Foreskin melanocyte (primary cell): ENCODE measurements at places on chromosomes 2 and 18.

- no peak for DNase-seq
These were observed 903.8 kb downstream of the SLC4A3 start for GRCh38 chr2:220531216-220531615.

GRCh38 chr2:1809726-1810125 is 65.4 kb upstream of the PXDN start:
- no peak for DNase-seq

GRCh38 chr18:62182220-62182619 is 4.6 kb downstream of the PIGN start:
- no peak for DNase-seq

DNA sequence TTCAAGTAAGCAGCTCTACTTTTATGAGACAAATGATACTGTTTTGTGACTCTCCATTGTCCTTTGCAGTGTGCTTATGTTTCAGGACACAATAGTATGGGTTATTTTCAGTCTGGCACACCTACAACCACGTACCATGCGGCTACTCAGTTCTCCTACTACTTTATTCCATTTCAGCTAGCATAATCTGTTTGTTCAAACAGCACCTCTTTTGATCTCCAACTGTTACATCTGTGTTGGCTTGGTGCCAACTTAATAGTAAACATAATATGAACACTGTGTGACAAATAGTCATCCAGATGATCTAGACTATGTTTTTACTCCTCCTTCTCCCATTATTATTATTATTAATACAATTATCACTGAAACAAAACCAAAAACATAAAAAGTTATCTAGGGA is 40.5 kb downstream of the MYO3B start:
- DNase-seq, result no peak

DNA sequence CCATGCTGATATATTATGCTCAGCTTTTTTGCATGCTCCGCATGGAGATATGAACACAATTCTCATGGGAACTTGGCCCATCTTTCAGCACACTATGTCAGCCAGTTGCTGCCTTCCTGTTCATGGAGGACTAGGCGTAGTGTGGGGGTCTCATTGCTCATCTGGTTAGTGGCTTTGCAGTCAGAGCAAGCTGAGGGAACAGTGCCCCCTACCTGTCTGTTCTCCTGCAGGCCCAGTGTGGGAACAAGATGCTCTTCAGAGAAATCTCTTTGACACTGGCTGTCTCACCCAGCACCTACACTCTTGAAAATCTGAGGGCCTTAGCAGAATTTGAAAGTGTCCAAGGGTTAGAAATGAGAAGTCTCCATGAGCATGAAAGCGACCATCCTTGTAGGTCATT is 47.1 kb downstream of the SPTBN1 start:
- no peak for DNase-seq

DNA sequence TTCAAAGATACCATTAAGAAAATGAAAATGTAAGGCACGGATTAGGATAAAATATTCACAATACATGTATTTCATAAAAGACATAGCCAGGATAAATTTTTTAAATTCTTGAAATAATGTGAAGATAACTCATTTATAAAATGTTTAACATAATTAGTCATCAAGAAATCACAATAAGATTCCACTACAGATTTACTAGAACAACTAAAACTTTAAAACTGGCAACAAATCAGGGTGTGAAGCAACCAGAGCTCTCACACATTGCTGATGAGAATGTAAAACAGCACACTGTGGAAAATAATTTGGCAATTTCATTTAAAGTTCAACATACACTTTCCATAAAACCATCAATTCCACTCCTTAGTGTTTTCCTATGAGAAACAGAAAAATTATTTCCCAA is 89.6 kb upstream of the UBE2E3 start:
- DNase-seq, result no peak

- DNase-seq, result no peak
These were observed 264.2 kb downstream of the RPRM start for GRCh38 chr2:153214337-153214736.

DNA sequence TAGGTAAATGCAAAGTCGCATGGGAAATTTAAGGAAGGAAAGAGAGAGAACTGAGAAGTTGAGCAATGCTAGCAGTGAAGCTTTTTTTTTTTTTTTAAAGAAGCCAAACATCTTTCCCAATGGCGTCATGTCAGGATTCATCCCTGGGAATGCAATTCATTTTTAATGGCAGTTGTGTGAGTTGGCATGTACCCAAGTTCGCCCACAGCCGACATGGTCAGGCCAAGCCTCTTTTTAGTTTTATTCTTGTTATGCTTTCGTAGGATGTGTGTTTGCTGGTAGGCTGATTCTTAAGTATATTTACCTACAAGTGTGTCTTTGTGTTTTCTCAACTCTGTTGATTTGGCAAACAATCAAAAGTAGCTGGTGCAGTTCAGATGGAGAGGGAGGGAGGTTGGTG is 127.6 kb upstream of the ITGA6 start:
- DNase-seq, result no peak

DNA sequence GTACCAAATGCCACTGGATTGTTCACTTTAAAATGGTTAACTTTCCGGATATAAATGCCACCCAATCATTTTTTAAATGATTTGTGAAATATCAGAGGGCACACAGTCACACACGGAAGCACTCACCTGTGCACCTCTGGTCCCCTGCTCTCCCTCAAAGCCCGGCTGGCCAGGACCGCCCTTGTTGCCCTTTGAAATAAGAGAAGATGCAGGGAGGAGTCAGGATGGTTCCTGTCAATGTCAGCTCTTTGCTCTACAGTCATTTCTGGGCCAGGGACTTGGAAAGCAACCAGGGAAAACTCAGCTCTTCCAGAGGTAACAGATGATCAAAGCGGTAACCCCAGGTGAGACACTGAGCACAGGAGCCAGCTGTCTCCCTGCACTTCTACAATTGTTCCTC is 60.7 kb downstream of the COL6A3 start:
- no peak for DNase-seq

DNA sequence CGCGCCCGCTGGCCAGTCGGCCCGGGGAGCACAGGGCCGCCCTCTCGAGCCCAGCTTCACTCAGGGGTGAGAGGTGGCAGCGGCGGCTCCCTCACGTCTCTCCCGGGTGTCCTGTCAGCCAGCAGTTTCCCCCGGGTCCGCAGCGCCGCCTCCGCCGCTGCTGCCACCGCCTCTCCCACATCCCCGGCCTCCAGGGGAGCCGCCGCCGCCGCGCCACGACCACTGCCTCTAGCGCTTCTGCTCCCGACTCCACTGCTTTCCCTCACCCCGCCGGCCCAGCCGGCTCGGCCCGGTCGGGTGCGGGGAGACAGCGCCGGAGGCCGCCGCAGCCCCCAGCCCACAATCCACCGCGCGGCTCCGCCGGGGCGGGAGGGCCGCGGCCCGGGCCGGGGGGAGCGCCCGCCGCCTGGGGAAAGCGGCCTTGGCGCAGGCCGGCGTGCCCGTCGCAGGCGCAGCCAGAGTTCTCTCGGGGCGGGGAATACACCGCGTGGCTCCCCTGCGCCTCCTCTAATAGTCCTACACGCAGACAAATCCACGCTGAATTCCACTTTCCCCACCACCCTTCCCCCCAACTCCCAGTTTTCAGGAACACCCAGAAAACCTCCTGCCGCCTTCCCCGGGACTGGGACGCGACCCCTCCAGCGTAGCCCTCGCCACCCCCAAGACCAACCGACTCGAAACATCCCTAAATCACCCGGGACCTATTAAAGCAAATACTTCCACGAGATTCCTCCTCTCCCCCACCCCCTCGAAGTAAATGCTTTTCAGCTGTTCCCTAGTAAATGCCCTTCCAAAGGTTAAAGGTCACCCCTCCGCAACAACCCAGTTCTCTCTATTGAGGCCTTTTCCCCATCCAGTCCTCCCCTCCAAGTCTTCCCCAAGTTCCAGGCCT is at the start of gene VPS54:
Gene VPS54, minus strand, starts transcription at position 346 of the 892 bp plus-strand sequence. CDS start 35,429 bp downstream, outside the sequence.
- DNase-seq, result peak; percentile 53

DNA sequence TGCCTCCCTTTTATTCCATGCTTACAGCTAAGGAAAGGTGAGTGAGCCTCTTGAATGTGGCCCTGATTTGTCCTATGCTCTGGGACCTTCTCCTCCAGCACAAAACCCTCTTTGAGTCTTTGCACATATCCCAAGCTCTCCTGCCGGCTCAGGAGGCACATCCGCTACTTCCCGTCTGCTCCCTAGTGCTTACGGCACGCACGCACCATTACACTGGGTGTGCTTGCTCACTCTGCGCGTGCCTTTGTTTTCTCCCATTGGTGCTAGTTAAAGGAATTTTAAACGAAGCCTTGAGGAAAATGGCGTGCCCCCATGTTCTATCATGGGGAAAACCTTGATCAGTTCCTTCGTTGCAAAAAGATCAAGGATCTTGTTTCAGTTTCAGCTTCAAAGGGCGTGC is 7.9 kb upstream of the DGKD start:
- no peak for DNase-seq

GRCh38 chr2:28348149-28348567 is 44.5 kb upstream of the FOSL2 start:
- DNase-seq, result no peak

- no peak for DNase-seq
These were observed 26.1 kb upstream of the PPP1R1C start for GRCh38 chr2:181959508-181959907.

- DNase-seq, result no peak
These were observed 126.8 kb upstream of the SERPINE2 start for GRCh38 chr2:224165901-224166319.

GRCh38 chr18:40096675-40097074 is 1858.4 kb upstream of the PIK3C3 start:
- no peak for DNase-seq
